Right kidney (tissue), 9 donors: ENCODE measurements at places on chromosomes 1 and 21.

- no peak for DNase-seq
Measured at GRCh38 chr1:230101556-230101955, 34.5 kb downstream of the GALNT2 start.

DNA sequence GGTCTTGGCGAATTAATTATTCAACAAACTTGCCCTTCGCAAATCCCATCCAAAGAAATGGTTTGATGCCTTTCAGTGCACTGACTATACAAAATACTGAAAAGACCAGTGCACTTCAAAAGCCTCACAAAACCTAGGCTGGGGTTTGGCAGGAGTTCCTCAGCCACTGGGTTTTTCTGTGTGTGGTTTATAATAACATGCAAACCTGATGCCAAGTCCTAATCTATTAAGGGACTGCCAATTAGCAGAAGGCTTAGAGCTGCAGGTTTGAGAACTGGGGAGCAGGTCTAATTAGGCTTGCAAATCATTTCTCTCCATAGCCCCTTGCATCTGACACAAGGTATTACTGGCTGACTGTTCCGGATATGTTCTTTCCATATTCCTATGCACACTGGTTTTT, 27.7 kb downstream of the PLPP3 start:
- DNase-seq: no peak

DNA sequence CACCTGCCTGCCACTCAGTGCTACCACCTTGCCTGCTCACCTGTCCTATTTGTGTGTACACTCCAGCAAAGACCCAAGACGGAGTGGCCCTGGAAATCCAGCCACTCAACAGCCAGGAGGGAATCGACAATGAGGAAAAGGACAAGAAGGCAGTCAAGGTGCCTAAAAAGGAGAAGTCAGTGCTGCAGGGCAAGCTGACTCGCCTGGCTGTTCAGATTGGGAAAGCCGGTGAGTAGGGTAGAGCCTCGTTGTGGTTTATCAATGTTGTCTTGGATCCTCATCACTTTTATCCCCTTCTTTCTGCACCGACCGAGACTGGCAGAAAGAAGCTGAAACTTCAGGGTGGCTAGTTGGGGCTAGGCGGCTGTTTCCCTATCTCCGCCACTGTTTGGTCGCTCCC, 61.4 kb upstream of the LAX1 start:
- DNase-seq: no peak

DNA sequence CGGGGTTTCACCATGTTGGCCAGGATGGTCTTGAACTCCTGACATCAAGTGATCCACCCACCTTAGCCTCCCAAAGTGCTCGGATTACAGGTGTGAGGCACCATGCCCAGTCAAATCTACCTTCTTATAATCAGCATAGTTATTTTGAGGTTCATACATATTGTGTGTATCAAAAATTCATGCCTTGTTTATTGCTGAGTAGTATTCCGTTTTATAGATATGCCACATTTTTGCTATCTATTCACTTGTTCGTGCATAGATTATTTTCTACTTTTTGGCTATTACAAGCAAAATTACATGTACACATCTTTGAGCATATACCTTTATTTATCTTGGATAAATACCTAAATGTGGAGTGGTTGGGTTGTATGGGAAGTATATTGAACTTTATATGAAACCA, 344.9 kb downstream of the CAMTA1 start:
- DNase-seq: no peak

GRCh38 chr1:234769986-234770795, 160.2 kb upstream of the IRF2BP2 start:
- peak; percentile 67 for DNase-seq

DNA sequence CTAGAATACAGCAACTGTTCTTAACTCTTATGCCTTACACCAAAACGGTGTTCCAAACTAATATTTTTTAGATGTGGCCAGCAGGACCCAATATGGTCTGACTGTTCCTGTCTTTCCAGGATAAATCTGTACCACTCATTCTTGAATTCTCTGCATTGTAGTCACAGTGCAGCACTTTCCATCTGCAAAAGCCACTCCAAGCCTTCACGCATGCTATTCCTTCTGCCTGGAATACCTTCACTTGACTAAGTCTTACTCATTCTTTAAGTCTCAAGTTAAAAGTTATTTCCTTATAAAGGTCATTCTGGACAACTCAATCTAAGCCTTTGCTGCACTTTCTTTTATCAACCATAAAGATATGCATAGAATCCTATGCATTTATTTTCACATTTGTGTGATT, 1194.5 kb downstream of the PLA2G4A start:
- no peak for DNase-seq

- DNase-seq: no peak
Measured at GRCh38 chr1:201887116-201887866, 1.4 kb upstream of the SHISA4 start.

DNA sequence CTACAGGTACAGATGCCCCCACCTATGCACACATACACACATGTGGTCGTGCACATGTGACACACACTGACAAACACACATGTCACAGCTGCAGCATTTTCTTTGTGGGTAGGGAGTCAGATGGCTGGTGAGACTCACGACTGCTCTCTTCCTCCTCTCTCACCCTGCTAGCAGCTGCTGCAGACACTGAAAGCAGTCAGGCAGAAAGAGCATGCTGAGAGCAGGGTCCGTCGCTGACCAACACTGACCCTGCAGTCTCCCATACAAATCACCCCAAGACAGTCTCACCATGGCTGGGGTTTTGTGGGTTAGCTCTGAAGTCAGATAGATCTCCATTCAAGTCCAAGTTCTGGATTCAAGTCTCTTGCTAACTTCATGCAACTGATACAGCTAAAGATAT, 188.3 kb downstream of the ASTN1 start:
- DNase-seq: no peak

DNA sequence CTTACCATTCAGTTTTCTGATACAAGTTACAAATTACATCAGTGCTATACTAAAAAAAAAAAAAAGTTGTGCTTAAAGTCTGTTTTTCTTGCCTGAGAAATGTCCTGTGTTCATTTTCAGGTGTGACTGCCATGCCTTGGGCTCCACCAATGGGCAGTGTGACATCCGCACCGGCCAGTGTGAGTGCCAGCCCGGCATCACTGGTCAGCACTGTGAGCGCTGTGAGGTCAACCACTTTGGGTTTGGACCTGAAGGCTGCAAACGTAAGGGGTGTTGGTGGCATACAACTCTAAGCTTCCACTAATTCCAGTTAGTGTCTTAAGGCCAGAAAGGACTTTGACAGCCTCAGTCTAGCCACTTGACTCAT, 60.1 kb upstream of the LAMC2 start:
- no peak for DNase-seq

- DNase-seq: no peak
Measured at GRCh38 chr1:225450491-225451191, 22.8 kb upstream of the LBR start.

GRCh38 chr1:15918962-15919715, 56.8 kb downstream of the ZBTB17 start:
- DNase-seq: no peak

DNA sequence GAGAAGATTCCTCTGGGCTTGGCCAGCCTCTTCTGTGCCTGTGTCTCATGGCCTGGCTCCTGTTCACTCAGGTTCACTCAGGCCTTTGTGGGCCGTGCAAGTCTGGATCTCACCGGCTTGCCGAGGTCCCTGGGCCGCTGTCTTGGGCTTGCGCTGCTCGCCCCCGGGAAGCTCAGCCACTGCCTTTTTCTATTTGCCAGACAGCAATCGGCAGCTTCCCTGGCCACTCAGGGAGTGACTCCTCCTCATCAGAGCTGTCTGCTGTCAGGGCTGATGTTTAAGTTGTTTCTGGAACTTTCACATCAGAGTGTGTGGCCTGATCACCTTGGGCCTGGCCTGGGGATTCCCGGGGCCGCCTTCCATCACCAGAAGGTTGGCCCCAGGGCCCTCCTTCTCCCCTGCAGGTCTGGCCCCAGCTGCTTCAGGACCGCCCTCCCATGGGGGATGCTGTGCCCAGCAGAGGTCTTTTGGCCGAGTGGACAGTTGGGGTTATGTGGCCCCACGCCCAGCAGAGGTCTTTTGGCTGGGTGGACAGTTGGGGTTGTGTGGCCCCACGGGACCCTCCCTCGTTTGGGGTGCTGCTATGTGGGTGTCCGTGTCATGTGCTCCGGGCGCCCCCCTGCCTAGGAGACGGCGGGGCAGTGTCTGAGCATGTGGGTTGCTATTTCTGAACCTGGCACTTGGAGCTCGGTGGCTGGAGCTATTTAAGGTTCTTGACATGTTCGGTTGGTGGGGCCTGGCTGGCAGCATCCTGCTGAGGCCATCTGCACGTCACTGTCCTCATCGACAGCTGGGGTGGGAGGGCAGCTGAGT, 12.5 kb downstream of the SLX9 start:
- no peak for DNase-seq

DNA sequence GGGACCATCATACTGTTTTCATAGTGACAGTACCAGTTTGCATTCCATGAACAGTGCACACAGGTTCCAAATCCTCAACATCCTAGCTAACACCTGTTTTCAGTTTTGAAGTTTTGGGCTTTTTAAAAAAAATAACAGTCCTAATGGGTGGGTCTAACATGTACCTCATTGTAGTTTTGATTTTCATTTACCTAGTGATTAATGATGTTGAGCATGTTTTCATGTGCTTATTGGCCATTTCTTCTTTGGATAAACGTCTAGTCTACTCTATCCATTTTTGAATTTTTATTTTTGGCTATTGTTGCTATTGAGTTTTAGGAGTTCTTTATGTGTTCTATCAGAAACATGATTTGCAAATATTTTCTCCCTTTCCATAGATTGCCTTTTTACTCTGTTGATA, 3.4 kb downstream of the GBP6 start:
- DNase-seq: no peak

- peak; percentile 70 for DNase-seq
Measured at GRCh38 chr21:34074283-34075090, 1.1 kb downstream of the MRPS6 start.

- DNase-seq: no peak
Measured at GRCh38 chr21:39065917-39066316, 117.3 kb downstream of the PSMG1 start.

DNA sequence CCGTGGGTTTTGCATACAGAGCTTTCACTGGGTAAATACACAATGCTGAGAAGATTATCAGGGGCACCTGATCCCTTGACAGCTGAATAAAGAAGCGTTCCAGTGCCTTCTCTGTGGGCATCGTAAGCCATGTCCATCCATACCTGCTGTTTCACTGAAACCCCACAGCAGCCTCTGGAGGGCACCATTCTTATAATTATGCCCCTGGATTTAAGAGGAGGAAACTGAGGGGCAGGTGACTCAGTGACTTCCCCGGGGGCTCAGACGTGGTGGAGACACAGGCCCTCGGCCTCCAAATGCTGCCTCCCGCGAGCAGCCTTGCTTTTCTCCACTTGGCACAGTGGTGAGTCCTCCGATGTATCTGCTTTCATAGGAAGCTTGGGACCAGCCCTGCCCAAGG, 56.7 kb downstream of the B3GALT5 start:
- DNase-seq: no peak

DNA sequence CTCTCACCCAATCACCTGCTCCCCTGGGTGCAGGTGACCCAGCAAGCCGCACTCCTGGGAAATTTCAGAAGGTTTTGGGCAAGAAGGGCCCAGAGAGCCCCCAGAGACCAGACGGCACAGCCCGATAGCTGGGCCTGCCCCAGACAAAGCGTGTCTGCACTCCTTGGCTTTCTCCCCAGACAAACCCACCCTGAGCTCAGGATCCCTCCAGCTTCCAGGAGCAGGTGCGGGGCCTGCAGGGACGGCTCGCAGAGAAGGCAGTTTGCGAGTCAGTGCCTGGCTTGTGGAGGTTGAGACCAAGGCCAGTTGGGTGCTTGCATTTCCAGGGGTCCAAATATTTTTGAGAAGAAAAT, 6.7 kb downstream of the PDE9A start:
- no peak for DNase-seq

DNA sequence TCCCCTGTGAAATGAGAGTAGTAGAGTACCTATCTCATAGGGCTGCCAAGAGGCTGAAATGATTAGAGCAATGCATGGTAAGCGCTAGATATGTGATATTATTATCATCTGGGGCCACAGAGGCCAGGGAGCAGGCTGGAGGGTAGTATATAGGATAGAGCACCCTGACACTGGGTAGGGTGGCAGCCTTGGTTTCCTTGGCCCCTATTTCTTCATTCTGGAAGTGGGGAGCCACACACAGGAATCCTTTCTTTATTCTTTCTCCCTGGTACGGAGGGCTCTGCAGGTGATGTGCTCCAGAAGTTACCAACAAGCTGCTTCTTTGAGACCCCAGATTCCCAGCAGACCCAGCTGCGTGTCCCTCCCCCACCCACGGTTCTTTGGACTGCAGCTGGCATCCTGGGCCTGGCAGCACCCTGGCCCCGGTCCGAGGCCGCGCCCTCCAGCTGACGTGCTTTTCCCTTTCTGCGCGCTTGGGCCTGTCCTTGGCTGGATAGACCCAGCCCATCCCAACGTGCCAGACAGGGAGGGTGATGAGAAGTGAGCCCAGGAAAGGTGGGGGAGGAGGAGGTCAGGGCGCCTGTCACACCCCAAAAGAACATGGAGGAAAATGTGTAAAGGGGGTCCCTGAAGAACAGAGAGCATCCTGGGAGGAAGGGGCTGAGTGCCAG, 18.2 kb downstream of the INAVA start:
- DNase-seq: no peak
